ENCODE measurements at places on chromosomes 6 and 20. TPM values are rescaled to one million over a fixed set of nuclear protein-coding genes. Genes with fewer than 3 reads are reported as not detected.

DNA sequence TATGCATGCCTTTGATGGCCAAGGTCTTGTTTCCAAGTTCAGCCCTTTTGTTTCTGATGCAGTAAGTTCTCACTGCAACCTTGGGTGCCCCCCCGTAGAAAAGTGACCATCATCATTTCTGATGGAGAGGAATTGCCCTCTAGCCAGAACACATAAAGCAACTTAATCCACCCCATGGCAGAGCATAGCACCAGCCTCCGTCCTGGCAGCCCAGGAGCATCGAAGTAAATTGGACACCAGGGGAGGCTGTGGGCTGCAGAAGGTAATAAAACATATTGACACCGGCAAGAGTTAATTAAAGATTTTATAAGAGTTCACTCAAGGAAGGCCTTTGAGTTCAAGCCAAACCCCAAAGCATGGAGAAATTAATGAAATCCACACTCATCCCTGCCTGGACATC lies 39.2 kb upstream of the CST7 start:
- no peaks in the 10 kb centered on the region for H3K36me3 ChIP-seq
- no peak overlapping the region for H3K4me3 ChIP-seq
- DNase-seq = no peak
- no peaks in the 10 kb centered on the region for H3K27me3 ChIP-seq
- H3K27ac ChIP-seq = no peak overlapping the region

Gene CHRNA4
- total RNA-seq = not detected

Gene MUC22
- not detected for total RNA-seq

Gene ECT2L
- not detected for total RNA-seq

- H3K27me3 ChIP-seq = peaks cover 18% of the 10 kb centered on the region
- H3K36me3 ChIP-seq = no peaks in the 10 kb centered on the region
- no peaks in the 10 kb centered on the region for H3K4me1 ChIP-seq
- DNase-seq = no peak
- H3K4me3 ChIP-seq = no peak overlapping the region
- H3K27ac ChIP-seq = no peak overlapping the region
These were observed 20.9 kb upstream of the PI3 start for GRCh38 chr20:45153752-45154151.

DNA sequence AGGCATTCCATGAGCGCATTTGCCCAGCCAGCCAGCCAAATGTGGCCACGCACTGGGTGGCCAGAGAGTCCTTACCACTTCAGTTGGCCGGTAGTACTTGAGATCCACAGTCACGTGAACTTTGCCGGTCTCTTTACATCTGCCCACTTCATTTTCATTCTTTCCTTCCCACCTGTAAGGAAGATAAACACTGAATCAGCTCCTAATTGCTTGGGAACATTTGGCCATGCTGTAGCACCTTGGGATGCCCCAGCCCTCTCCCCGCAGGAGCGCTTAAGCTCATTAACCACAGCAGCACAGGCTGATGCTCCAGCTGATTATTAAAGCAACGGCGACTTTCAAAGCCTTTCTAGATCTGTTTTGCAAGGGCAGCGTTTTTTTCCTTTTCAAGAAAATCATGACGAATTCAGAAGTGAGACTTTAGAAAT lies 116.6 kb downstream of the FOXC1 start:
- no peak overlapping the region for H3K27ac ChIP-seq
- no peaks in the 10 kb centered on the region for H3K36me3 ChIP-seq
- no peaks in the 10 kb centered on the region for H3K27me3 ChIP-seq
- H3K4me3 ChIP-seq = no peak overlapping the region

Gene TUBB1
- not detected for total RNA-seq

DNA sequence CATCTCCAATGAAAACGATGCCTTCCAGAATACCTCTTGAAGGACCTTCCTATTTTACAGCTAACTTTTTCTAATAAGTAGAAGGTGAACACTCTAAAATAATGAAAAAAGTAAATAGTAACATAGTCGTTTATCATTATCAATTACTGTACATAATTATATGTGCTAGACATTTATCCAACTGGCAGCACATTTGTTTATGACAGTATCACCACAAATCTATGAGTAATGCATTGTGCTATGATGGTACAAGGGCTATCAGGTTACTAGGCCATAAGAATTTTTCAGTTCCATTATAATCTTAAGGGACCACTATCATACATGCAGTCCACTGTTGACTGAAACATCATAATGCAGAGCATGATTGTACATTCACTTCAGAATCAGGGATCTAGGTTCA lies 68.4 kb downstream of the ATG5 start:
- no peaks in the 10 kb centered on the region for H3K36me3 ChIP-seq
- H3K27ac ChIP-seq = peak overlapping the region; percentile 83
- peaks cover 71% of the 10 kb centered on the region for H3K4me1 ChIP-seq
- H3K27me3 ChIP-seq = no peaks in the 10 kb centered on the region
- H3K4me3 ChIP-seq = no peak overlapping the region

DNA sequence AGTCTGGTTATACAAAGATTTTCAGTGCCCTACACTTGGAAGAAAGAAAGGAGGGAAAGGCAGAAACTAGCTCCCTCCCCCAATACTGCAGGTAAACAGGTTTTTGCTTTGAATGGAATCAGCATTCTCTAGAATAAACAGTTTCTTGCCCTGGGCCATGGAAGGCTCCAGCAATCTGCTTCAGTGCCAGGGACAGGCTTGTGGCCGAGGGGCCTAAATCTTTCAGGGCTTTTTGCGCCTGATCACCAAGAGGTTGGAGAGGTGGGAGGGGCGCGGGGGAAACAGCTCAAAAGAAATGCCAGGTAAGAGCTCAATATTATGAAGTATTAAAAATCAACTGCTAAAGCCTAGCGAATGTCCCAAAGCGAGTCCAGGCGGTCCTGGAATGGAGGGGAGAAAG lies 23.8 kb downstream of the TFAP2B start:
- no peak overlapping the region for H3K4me3 ChIP-seq
- no peak overlapping the region for H3K27ac ChIP-seq
- H3K27me3 ChIP-seq = peaks cover 59% of the 10 kb centered on the region
- no peak for DNase-seq

DNA sequence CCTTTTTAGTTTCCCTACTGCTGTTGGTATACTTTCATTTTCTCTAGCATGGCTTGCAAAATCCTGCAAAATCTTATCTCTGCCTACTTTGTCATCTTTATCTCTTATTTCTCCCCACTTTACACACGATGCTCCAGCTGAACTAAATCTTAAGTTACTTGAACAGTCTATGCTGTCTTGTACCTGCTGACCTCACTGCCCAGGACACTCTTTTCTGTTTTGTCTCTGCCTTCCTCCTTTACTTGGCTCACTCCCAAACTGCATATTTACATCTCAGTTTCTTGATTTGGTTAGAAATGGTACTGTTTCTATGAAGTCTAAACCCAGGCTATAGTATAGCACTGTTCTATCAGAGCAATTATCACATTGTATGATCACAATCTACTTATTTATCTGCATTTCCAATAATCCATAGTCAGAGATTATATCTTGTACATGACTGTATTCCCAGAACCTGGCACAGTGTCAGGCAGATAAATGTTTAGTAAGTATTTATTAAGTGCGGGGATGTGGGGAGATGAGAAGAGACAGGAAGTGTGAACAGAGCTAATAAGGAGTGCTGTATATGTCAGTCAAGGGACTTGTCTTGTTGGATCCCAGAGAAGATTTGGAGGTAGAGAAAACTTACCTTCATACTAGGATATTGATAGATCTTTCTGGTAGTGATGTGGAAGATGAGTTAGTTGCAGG lies 57.6 kb downstream of the ADGRG6 start:
- H3K27ac ChIP-seq = no peak overlapping the region
- peaks cover 23% of the 10 kb centered on the region for H3K4me1 ChIP-seq
- H3K4me3 ChIP-seq = no peak overlapping the region

Gene MATN4
- total RNA-seq = not detected

DNA sequence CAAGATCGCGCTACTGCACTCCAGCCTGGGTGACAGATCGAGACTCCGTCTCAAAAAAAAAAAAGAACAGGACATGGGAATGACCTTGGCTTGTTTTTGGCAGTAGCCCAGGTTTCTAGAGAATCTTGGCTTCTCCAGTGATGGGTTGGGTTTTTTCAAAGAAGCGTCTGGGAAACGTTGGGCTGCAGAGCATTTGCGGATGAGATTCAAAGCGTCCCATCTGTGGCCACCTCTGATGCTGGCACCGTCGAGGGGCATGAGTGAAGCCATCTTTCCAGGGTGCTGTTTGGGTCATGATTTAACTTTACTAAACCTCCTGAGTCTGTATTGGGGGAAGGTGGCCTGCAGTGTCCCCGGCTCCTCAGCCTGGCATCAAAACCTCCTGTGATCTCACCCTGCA lies 43.2 kb upstream of the SRF start:
- H3K36me3 ChIP-seq = peaks cover 6% of the 10 kb centered on the region
- H3K27me3 ChIP-seq = no peaks in the 10 kb centered on the region
- H3K4me3 ChIP-seq = no peak overlapping the region
- H3K27ac ChIP-seq = no peak overlapping the region
- DNase-seq = peak; percentile 27

DNA sequence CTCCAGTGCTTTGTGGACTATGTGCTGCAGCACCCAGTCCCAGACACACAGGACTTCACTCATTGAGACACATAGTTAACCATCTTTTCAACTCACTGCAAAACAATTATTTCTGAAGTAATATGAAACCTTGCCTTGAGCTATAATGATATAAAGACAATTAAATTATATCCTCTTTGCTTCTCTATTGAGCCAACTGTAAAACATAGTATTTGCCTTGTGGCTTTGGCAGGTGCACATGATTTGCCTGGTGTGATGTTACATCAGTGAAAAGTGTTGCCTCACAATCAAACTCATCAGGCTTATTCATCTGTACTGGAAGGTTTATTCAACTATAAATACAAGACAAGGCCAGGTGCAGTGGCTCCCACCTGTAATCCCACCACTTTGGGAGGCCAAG lies 80.6 kb downstream of the NCOA7 start:
- H3K27ac ChIP-seq = no peak overlapping the region
- no peaks in the 10 kb centered on the region for H3K27me3 ChIP-seq
- 0 out of 2 replicates have a peak, but pooled peaks cover 7% of the 10 kb centered on the region for H3K36me3 ChIP-seq
- no peak for DNase-seq
- H3K4me1 ChIP-seq = peaks cover 18% of the 10 kb centered on the region

DNA sequence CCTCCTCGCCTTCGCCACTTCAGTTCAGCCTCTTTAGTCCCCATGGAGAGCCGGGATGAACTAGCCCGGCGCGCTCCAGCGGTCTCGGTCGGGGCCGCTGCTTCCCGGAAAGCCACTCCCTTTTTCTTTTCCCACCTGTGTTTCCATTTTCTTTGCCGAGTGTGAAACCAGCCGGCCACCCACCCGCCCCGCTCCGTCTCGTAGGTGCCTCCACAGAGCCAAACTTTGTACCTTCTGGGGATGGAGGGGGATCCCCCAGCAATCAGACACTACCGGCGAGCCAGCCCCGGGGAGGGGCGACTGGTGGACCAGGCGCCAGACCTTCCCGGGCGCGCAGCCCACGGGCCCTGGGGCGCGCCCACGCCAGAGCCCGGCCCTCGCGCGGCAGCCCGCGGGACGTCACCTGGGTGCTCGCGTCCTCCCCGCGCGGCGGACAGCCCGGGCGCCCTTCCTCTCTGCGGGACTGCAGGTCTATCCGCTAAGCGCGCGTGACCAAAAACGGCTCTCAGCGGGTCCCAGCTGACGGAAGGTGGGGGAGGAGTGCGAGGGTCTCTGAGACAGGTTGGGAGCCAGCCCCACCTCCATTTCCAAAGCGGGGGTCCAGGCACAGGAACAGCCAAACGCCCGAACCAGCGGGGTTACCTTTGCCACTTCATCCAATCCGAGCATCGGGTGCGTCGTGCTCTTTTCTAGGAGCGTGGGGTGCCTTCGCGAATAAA lies at the start of gene MCHR2:
MCHR2 (minus strand) TSS at position 691 of the 719 bp plus-strand sequence. CDS start 38,076 bp downstream, outside the sequence.
- peak within 1 kb of the TSS; percentile 67 for H3K4me3 ChIP-seq
- H3K36me3 ChIP-seq = no peaks in the 10 kb centered on the region
- H3K4me1 ChIP-seq = peaks cover 11% of the 10 kb centered on the region
- H3K27me3 ChIP-seq = peaks cover 31% of the 10 kb centered on the region
- no peak within 1 kb of the TSS for H3K27ac ChIP-seq

Gene SOX4
- 3.0 TPM for total RNA-seq

DNA sequence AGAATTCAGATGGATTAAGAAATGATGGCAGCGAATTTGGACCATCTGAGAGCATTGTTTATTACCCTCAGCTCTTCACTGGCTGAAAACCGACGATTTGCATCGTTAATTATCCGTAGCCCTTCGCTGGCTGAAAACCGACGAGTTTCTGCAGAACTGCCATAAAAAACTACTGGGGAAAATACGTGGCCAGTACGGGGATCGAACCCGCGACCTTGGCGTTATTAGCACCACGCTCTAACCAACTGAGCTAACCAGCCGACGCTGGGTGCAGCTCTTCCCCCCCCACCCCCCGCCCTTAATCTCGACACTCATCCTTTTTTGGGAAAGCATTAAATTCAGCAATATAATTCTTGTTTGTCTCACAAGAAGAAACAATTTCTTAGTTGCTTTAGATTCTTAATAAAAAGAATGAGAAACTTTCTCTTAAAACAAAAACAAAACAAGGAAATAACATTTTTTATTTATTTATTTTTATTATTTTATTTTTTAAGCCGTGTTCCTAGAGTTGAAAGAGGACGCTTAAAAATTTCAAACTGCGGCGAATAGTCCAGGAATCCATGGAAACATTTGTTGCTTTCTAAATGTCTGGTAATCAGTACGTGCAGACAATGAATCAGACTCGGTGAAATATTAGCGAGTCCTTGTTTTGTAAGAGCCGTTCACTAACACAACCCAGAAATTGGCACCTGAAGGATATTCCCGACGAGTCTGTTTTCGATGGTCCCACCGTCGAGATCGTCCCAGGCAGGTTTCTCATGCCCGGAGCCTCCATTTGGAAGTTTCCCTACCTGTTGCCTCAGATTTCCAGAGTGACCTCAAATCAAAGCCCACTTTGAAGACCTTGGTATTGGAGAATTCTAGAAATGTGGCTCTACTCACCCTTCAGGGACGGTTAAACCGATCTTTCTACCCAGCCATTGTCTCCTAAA lies 27.8 kb downstream of the PRSS16 start:
- H3K36me3 ChIP-seq = no peaks in the 10 kb centered on the region
- H3K4me3 ChIP-seq = no peak overlapping the region
- 0 out of 2 replicates have a peak, but pooled peaks cover under 1% of the 10 kb centered on the region for H3K4me1 ChIP-seq
- H3K27me3 ChIP-seq = peaks cover 15% of the 10 kb centered on the region
- no peak for DNase-seq
- H3K27ac ChIP-seq = no peak overlapping the region

- peaks cover 19% of the 10 kb centered on the region for H3K27me3 ChIP-seq
- no peak for DNase-seq
These were observed 144.3 kb upstream of the MLN start for GRCh38 chr6:33947916-33948594.

All from GM23248 (cell line).